ENCODE measurements at places on chromosomes 6 and 20.

DNA sequence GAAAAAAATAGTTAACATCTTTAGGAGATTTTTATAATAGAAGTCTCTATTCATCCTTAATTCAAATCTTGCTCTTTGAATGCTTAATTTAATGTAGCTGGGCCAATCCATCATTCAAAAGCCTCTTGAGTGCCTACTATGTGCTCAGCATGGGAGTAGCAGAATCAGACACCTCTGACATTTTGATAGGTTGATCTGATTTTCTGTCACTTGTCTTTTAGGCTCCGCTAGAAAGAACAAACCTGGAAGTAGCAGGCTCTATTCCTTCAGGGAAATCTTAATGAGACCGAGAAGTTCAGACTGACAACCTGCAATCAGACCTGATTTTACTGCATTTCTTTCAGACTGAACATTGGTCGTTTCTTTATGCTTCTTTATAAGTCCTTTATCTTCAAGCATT is 588.6 kb upstream of the MANEA start:
- DNase-seq = no peak

DNA sequence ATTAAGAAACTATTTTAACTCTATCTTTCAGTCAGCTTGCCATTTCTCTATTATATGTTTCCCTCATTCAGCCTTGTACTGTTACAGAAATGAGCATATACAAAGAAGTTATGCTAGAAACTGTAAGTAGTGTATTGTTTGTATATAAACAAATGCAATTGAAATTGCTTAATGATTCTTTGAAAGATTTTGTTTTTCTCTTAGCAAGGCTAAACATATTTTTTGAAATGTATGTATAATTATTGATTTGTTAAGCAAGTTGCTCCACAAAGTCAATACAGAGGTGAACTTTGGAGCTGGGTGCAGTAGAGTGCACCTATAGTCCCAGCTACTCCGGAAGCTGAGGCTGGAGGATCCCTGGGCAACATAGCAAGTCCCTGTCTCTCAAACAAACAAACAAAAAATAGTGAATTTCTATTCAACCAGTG is 253.6 kb downstream of the RNGTT start:
- no peak for DNase-seq

- DNase-seq = no peak
Observed at GRCh38 chr6:36633915-36634314, 39.8 kb downstream of the SRSF3 start.

DNA sequence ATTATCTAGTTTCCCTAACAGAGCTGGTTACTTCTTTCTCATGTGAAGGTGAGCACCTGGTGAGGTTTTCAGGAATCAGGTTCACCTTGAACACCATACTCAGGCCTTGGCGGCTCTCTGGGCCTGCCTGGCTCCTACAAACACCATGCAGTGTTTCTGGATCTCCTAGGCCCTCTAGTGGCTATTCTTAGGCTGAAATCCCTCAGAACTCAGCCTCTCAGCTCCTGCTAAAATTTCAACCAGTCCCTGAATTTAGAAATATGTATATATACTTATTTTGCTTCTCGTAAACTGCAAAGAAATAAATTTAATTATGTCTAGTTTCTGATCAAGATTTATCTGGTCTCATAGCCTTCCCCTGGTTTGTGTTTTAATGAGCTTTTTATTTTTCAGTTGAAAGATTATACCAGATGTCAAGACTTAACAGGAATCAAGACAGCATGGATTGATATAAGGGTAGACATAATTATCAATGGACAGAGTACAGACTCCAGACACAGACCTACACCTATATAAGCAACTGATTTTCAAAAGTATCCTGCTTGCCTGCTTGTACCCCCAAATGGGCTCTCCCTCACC is 55.9 kb downstream of the ANKEF1 start:
- DNase-seq = peak; percentile 16

- peak; percentile 47 for DNase-seq
Observed at GRCh38 chr6:107704347-107705013, 119.6 kb downstream of the SCML4 start.
